Stimulated activated CD8-positive, alpha-beta memory T cell treated with anti-CD3 and anti-CD28 coated beads, Interleukin-7, amount 100 ng/mL, for 24 hours (primary cell): ENCODE measurements at places on chromosomes 4 and X.

GRCh38 chrX:41482154-41482850 lies 35.2 kb downstream of the NYX start:
- DNase-seq = no peak

DNA sequence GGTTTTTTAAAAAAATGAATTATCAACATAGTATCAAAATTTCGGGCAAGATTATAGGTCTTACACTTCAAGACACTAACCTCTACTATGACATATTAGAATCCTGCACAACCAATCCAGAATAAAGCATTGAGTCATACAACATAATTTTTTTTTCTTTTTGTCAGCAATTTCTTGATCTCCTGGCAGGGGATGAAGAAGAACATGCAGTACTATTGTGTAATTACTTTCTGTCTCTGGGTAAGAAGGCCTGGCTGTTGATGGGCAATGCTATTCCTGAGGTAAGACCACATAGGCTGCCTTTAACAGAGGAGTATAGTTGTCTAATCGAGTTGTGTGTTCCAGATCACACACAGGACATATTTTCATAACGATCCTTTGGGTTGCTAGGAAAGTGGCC lies 67.5 kb downstream of the FBXL5 start:
- no peak for DNase-seq

DNA sequence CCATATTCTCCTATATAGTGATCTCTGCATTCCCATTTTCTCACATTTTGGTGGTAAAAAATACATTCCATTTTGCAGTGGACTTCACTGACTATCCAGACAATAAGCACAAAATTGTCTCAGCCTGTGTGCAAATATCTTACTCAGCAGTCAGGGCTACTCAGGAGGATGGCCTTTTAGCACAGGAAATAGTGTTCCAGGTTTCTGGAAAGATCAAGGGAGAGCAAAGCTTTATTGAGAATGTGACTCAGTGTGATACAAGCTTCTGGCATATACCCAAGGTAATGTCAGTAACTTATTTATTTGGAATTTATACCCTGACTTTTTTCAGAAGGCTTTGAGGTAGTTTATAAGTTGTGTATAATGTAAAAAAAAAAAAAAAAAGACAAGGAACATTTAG lies 233.4 kb downstream of the TEX13A start:
- DNase-seq = no peak

- no peak for DNase-seq
Observed at GRCh38 chrX:39164212-39164611, 363.0 kb downstream of the MID1IP1 start.

- no peak for DNase-seq
Observed at GRCh38 chr4:139253713-139254112, 26.3 kb downstream of the MGARP start.

DNA sequence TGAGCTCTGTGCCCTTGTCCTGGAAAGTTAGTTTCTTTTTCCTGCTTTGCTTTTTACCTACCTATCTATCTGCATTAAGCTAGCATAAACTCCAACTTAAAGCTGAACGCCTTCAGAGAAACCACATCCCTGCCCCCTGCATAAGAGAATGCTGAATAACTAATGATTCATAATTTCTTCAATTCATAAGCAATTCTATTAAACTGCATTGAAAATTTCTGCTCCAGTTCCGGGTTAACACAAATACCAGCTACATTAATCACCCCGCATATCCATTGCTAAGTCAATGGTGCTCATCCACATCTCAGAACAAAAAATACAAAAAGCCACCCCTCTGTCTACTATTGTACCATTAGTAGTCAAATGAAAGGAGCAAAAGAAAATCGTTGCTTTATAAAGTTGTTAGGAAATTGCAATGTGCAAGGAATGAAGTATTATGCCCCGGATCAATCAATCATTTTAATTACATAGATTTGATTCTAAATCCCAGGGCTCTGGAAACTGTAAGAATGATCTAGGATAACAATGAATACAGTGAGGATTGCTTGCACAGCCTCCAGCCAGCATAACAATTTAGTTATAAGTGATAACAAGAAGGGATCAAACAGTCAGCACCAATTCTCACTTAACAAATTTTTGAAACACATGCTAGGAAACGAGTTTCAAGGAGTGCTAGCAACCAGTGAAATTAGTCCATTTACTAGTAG lies 106.8 kb downstream of the ELOVL6 start:
- no peak for DNase-seq

DNA sequence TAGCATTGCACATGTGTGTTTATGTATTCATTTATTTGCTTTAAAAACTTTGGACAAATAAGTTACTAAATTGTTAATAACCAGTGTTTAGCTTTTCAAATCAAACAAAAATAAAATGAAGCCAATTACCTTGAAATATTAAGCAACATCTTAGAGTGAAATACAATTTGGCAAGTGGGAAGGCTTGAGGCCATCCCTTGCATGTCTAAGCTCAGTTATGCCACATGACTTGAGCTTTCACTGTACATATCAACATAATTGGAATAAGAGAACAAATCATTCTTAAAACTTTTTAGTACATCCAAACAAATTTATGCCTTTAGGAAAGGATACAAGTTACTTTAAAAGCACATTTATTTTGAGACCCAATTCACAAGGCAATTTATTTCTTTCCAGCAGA lies 640.6 kb downstream of the SPRY1 start:
- no peak for DNase-seq

- no peak for DNase-seq
Observed at GRCh38 chr4:81255524-81255923, 40.5 kb upstream of the PRKG2 start.

DNA sequence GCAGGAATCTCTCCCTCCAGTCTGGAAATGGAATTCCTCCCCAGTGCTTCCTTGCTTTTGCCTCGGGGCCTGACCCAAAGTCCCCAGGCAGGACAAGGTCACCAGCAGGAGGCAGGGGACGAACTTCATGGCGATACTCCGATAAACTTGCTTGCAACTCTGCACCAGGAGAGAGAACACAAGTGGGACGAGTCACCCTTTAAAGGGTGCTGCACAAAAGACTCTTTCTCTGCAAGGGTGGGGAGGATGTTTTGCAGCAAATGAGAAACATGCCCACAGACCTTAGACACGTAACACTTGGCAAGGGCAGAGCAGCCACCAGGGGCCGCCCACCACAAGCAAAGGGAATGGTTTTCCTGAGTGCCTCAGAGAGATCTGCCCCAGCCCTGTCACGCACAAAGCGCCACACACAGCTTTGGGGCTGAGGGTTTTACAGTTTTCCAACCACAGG lies at the start of gene FGFBP2:
TSS of gene FGFBP2 (minus strand) at position 175 of the 451 bp plus-strand sequence. CDS start at position 129, 46 bp downstream.
- peak; percentile 36 for DNase-seq

- DNase-seq = no peak
Observed at GRCh38 chrX:70969635-70970481, 39.0 kb upstream of the SLC7A3 start.

GRCh38 chr4:137576446-137576845 lies 44.2 kb upstream of the PCDH18 start:
- DNase-seq = no peak

GRCh38 chr4:75907966-75908365 lies 5.7 kb upstream of the PPEF2 start:
- DNase-seq = no peak

DNA sequence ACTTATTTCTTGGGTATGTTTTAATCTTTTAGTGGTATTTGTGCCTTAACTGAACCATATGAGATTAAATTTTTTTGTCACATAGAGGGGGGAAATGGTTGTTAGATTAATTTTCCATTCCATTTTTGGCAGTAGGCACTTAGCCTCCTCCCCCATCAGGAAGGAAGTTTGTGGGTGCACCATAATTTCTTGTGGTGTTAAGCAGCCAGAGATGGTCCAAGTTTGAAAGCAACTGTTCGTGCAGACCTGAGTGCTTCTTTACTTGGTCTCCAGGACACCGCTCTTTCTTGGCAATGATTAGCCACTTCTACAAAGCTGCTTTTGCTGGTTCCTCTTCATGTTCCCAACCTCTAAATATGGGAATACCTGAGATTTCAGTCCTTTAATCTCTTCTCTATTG lies 92.7 kb upstream of the RPL34 start:
- DNase-seq = no peak

DNA sequence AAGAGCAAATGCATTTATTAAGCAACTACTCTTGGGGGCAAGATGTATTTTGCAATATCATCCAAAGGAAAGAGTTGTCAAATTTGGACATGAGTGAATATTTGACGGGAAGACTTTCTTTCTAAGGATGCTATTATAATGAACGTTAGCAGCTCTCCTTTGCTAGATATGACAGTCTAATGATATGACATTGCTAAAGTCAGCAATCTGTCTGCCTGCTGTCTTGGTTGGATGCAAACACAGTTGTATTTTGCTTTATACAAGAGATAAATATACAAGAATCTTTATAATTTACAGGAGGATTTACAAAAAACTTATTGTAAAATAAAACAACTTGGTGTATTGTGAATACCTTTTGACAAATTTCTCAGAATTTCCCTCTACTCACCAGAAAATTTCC lies 37.5 kb downstream of the MAGEC1 start:
- no peak for DNase-seq

DNA sequence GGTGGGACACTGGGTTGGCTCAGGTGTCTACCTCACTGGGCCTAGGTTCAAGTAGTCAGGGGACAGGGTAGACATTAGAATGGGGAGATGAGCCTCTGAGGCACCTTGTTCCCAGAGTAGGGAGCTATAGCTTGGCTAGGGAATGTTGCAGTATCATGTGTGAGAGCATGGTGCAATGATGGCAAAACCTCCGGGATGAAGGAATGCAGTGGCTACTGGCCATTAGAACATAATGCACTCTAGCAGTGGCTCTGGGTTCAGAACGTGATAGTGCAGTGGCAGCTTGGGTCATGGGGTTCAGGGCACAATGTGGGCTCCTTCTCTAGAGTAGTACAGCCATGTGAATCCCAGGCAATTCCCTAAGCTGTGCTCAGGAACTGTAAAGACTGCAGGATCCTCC lies 471.5 kb downstream of the CCSER1 start:
- no peak for DNase-seq

DNA sequence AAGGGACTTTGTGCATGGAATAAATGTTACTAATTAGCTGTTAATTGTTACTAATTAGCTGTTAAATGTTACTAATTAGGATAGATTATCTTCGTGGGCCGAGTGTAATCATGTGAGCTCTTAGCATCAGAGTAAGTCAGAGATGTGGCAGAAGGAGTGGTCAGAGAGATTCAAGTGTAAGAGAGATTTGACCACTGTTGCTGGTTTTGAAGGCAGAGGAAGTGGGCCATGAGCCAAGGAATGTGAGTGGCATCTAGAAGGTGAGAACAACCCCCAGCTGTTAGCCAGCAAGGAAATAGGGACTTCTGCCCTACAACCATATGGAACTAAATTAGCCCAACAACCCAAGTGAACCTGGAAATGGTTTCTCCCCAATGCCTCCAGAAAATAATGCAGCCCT lies 28.2 kb downstream of the ODAPH start:
- no peak for DNase-seq
